ENCODE measurements at places on chromosomes 11 and 22. TPM values are rescaled to one million over a fixed set of nuclear protein-coding genes. Genes with fewer than 3 reads are reported as not detected.

The OR51E2 gene
- not detected for total RNA-seq

The BTBD10 gene
- 23.2 TPM for total RNA-seq

The ZNF214 gene
- 0.96 TPM for total RNA-seq

- no peak for DNase-seq
Observed at GRCh38 chr11:24298146-24298545, 198.7 kb upstream of the LUZP2 start.

- no peak for DNase-seq
Observed at GRCh38 chr11:123798513-123799252, 7.5 kb downstream of the OR6M1 start.

DNA sequence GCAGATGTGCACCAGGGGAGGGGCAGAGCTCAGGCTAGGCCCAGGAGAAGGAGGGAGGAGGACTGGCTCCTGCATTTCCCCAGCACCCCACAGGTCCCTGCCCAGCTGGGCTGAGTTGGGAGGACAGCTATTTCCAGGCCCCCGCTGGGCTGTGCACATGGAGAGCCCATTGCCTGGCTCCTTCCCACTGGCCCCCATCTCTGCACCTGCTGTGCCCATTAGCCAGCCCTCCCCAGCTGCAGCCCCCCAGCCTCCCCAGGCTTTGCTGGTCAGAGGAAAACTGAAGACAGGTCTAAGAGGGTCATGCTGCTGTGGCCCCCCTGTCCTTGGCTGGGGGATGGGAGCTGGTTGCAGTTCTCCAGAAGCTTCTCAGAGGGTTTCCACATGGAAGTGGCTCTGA is 81.8 kb upstream of the SHANK2 start:
- peak; percentile 75 for DNase-seq

DNA sequence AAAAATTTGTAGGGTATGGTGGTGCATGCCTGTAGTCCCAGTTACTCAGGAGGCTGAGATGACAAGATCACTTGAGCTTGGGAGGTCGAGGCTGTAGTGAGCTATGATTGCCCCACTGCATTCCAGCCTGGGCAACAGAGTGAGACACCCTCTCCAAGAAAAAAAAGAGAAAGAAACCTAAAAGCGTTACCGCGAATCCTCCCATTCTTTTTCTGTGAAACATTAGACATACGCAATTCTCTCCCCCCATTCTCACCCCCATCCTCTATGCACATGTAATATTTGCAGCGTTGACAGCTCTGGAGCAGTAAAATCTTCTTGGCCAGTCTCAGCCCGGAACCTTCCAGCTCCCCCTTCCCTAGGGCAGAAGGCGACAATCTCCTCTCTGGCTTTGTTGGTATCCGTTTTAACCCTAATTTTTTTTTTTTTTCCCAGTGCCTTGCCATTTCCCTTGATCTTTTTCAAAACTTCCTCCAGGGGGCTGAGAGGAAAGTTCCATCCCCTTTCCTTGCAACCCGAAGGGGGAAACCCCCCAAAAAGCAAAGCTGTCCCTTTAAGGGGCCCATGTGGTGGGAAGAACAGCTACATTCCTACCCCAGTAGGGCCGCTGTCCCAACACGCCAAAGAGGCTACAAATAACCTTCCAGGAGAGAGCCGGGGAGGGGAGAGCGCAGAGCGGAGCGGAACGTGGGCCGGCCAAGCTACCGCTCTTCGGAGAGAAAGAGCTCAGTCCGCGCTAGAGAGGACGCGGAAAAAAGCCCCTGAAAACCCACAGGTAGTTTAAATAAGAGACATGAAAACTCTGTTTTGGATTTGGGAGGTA is 1.9 kb downstream of the LRP4 start:
- DNase-seq: no peak

DNA sequence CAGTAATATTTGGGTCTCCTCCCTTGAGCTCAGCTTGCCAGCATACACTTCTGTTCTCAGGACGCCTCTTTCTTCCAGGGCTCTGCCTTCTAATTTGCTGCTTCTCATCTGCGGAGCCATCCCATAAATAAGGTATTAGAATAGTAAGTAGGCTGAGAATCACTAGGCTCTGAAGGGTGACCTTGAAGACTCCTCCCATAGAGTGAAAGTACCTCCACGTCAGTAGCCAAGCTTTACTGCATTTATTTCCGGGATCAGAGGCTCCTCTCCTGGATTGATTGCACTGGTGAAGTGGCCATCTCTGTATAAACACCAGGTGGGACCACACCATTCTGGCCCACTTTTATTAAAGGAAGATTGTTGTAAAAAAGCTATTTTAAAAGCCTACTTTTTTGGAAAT is 315.5 kb downstream of the FAT3 start:
- DNase-seq: no peak

GRCh38 chr22:43892183-43892894 is 526 bp upstream of the PNPLA5 start:
- DNase-seq: no peak

- DNase-seq: peak; percentile 81
Observed at GRCh38 chr11:3616721-3617460, 24.9 kb downstream of the ART5 start.

DNA sequence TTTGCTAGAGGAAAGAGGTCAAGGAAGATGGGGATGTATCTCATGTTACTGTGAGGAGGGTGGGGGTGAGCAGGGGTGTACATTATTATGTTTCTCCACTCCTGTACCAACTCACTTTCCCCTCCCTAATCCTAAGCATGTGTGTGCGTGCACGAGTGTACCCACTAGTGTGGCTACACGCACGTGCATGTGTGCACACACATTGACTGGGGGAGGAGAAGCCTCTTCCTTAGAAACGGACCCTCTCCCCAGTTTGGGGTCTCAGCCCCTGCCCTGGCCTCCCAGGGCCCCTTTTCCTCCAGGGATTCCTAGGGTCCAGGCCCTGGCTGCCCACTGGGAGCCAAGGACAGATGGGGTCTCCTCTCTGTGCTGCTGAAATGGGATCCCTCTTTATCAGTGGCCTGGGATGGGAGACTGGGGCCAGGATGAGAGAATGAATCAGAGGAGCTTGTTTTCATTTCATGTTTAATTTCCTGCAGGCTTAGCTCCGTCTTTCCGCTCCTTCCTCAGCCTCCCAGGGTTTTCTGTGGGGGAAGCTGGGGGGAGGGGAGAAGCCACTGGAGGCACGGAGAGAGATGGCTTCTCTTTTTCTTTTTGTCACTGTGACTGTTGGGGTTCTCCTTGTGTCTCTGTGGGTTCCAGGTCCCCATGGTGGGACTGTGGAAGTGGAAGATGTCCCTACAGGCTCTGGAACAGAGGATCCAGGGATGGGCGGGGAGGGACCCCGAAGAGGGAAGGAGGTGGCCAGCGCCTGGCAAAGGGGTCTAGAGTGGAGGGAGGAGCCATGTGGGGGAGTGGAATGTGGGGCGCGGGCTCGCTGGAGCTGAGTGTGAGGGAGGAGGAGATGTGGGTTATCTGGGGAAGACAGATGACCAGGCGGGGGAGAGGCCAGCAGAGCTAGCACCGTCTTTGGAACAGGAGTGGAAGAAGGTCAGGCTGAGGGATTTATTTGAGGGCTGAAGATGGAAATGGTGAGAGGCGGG is 40.3 kb downstream of the ALX4 start:
- DNase-seq: peak; percentile 73

- DNase-seq: no peak
Observed at GRCh38 chr11:115241899-115242298, 262.3 kb downstream of the CADM1 start.

GRCh38 chr11:120792306-120792705 is 231.6 kb upstream of the TBCEL start:
- DNase-seq: no peak

GRCh38 chr22:47176026-47176389 is 413.6 kb downstream of the TBC1D22A start:
- DNase-seq: no peak

GRCh38 chr11:123086305-123086704 is 24.4 kb upstream of the HSPA8 start:
- DNase-seq: no peak

- no peak for DNase-seq
Observed at GRCh38 chr22:45218976-45219375, 21.7 kb downstream of the KIAA0930 start.

DNA sequence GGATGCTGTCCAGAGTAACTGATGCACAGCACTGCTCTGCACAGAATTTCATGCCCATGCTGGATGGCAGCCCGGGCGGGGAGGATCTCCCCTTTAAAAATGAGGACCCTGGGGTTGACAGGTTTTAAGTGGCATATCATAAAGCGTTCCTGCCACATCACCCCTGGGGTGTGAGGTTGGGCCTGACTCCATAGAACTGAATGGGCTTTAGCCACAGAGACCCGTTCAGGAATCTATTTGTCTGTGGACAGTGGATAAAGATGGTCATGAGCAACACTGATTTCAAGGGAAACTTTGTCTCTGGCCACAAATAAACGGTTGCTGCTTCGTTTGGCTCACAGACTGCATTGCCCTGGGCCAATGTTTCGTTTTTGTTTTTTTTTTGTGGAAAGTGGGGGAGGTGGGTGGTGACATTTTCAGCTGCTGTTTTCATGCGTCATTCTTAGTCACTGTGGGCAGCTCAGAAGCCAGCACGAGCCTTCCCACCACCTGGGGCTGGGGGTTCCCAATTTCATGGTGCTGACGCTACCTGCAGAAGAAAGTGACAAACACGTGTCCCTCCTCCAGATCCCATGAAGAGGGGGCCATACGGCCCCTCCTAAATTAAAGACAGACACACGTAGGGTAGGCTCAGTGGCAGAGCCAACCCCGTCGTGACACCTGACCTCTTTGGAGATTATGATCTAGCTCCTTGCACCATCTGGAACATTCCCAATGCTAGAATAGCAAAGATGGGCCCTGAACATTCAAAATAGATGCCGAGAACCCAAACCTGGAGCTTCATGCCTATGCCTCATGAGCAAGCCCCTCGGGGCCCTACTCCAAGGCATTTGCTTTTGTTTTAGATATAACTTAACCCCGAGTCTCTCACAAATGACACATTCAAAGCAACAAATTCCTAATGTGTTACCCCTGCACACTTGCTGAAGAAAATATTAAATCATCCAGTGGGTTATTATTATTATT is 54.8 kb upstream of the PHF21B start:
- no peak for DNase-seq

DNA sequence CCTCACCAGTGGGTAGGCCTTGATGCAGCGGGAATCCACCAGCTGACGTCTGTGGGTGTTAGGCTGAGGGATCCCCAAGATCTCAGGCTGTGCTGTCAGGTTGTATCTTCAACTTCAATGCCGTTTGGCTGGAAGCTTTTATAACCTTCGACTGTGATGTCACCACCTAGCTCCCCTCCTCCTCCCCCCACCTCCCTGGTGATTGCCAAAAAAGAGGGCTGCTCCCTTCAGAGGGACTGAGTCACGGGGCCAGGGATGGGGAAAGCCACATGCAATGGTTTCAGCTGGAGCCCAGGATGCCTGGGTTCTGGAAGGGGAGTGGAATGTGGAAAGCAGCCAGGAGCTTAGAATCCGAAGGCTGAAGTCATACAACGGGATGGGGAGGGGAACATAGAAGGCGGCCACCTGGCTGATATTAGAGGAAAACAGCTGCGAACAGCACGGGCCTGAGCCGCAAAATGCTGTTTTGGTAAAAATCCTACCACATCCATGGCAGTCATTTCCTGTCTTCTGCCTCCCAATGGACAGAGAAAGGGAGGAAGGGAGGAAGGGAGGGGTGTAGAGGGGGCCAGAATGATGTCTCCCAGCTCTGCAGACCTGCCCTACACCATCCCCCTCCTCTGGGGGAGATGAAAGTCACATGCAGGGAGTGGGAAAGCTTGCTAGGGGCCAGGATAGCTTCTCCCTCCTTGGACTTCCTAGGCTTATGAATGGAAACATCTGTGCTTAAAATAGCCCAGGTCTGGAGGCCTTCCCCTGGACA is at the start of gene LRRN4CL:
LRRN4CL (minus strand) TSS at position 110 of the 763 bp plus-strand sequence. CDS start 1,022 bp downstream, outside the sequence.
- DNase-seq: no peak

GRCh38 chr11:110829873-110830272 is 117.6 kb upstream of the ARHGAP20 start:
- DNase-seq: no peak

DNA sequence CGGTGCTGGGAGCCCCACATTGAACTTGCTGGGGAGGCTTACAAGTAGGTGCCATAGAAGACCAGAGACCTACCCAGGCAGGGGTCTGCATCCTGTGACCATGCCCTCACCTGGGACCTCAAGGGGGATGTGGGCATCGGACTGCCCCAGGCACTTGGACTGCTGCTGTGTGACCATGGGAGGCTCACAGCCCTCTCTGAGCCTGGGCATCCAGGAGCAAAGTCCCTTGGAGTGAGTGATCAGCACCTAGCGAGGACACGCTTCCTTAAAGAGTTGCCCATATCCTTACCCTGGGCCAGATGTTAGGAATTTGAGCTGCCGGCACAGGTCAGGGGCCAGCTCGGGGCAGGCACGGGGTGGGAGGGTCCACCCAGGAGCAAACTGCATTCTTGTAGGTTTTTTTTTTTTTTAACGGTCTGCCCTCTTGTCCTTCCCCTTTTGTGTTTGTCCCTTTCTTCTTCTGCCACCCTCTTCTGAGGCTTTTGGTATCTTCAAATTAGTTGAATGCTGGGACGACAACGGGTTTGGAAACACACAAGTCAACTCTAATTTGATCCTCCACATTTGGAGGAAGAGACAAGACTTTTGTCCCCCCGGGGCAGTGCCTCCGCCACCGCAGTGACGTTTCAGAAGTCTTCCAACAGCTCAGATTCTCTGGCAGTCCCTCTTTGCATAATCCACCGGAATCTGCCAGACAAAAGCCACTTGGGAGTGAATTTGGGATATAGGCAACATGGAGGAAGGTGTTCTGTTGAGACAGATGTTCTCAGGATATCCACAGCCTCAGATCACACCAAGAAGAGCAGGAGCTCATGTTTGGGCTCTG is 46.1 kb upstream of the LINC01488 start:
- no peak for DNase-seq

GRCh38 chr11:3088806-3089205 is 31.6 kb upstream of the CARS1 start:
- DNase-seq: peak; percentile 73

GRCh38 chr11:12968826-12969225 is 40.3 kb upstream of the RASSF10 start:
- DNase-seq: no peak

DNA sequence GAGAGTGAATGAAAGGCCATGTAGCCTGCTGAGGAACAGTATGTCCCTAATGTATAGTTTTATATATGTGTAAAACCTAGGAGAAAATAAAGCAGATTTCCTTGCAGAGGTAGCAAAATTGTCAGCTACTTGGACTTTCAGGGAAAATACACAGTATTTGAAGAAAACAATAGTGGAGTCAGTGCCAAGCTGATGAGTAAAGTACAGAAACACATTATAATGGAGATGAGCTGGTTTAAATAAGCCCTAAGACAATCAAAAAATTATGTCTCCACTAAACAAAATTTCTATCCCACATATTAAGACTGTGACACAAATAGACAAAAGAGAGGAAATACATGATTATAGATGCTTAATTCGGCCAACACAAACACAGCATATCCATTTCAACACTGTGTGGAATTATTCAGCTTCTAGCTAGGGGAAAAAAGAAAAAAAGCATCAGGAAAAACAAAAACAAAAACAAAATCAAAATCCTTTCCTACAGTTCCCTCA is 75.9 kb downstream of the MAML2 start:
- DNase-seq: no peak

- DNase-seq: no peak
Observed at GRCh38 chr11:9688716-9689511, 25.0 kb downstream of the SWAP70 start.
